Mammary epithelial cell (primary cell): ENCODE measurements at places on chromosomes 1 and 21. TPM values are rescaled to one million over a fixed set of nuclear protein-coding genes. Genes with fewer than 3 reads are reported as not detected.

NUF2 gene
- total RNA-seq = 0.33 TPM

INAVA gene
- total RNA-seq = 27.2 TPM in 2 replicates

PRR9 gene
- total RNA-seq = 0.24 TPM in 1 of 2 replicates, not detected in the other

TMEM125 gene
- total RNA-seq = 5.1 and 7.7 TPM in 2 replicates

OR2T33 gene
- not detected in 2 replicates for total RNA-seq

RIMKLA gene
- total RNA-seq = not detected in 2 replicates

TMOD4 gene
- total RNA-seq = not detected in 2 replicates

KCNJ6 gene
- not detected in 2 replicates for total RNA-seq

ACKR1 gene
- total RNA-seq = not detected in 2 replicates

C2CD2 gene
- 21.5 and 29.1 TPM in 2 replicates for total RNA-seq

PMVK gene
- 34.6 and 34.7 TPM in 2 replicates for total RNA-seq

C1QC gene
- total RNA-seq = not detected
